Spinal cord (tissue), 10 donors: ENCODE measurements at places on chromosomes 13 and 19. TPM values are rescaled to one million over a fixed set of nuclear protein-coding genes. Genes with fewer than 3 reads are reported as not detected.

DNA sequence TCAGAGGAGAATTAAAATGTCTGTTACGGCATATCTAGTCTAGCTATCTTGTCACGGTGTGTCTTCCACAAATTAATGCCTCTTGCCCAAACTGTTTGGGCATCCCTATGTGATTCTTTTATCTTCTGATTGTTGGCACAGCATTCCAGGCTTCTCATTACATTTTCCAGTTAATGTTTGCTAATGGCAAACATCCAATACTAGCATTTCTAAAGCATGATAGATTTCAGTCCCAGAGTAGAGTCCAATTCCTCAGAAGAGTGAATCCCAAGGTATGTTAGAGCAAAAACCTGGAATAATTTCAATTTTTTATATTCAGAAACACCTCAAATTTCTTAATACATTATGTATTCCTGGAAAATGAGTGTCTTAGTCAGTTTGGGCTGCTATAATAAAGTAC, 684.5 kb upstream of the SLITRK1 start:
- H3K27me3 ChIP-seq = no peaks in the 10 kb centered on the region
- no peak overlapping the region for H3K4me3 ChIP-seq

GRCh38 chr19:51711702-51712101, 12.1 kb downstream of the HAS1 start:
- peaks cover 15% of the 10 kb centered on the region for H3K36me3 ChIP-seq
- H3K27me3 ChIP-seq = no peaks in the 10 kb centered on the region
- H3K4me3 ChIP-seq = no peak overlapping the region

PEAK3 gene
- not detected for total RNA-seq

DNA sequence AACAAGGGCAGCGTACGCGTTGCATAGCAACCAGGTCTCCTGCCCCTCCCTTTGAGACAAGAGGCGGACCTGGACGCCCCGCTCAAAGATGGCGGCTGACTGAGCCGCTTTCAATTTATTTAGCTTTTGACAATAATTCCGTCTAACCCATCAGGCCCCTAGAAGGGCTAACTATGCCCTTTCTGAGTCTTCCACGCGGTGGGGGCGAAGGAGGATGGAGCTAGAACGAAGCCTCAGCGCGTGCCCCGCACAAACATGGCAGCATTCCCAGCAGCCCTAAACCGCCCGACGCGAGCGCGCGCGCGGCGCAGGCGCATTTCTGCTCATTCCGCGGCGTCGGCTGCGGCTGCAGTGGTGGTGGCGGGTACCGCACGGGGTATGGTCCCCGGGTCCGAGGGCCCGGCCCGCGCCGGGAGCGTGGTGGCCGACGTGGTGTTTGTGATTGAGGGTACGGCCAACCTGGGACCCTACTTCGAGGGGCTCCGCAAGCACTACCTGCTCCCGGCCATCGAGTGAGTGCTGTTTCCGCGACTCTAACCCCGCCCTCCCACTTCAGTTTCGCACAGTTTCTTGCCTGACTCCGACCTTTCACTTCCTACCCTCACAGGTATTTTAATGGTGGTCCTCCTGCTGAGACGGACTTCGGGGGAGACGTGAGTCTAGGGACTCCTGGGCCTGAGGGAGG, at the start of gene MED25:
Gene MED25 (plus strand): TSS at position 326 of the 685 bp plus-strand sequence. CDS start 53 bp downstream, at position 379.
- H3K36me3 ChIP-seq = peaks cover 20% of the 10 kb centered on the region
- peaks cover 22% of the 10 kb centered on the region for H3K4me1 ChIP-seq
- peak within 1 kb of the TSS; percentile 100 for H3K27ac ChIP-seq
- DNase-seq = peak; percentile 90

DNA sequence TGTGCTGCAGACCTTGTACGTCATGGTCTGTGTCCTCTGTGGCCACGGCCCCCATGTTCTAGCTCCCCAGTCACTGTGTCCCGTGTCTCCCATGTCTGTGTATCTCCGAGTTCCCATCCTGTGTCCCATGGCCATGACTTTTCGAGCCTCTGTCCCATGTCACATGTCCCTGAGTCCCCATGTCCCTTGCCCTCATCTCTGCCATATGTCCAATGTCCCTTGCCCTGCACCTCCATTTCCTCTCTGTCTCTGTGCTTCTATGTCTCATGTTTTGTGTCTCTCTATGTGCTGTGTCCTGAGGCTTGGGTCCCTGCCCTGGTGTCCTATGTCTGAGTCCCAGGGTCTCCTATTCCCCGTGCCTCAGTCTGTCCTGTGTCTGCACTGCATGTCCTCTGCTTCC, 2.0 kb downstream of the ATP4A start:
- no peak overlapping the region for H3K27ac ChIP-seq
- no peaks in the 10 kb centered on the region for H3K36me3 ChIP-seq
- H3K27me3 ChIP-seq = peaks cover 28% of the 10 kb centered on the region
- no peak overlapping the region for H3K4me3 ChIP-seq
- DNase-seq = no peak

DNA sequence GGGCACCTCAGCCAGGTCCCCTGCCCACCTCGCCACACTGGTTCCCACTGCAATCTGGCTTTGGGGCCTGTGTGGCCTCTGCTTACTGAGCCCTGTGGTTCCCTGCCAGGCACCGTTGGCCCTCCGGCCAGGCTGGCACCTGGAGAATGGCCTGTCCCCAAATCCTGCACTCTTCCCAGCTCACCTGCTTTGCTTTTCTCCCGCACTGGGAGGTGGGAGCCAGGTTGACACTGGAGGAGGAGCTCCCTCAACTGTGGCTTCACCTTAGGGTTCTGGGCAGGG, 97.0 kb downstream of the SCGB2B2 start:
- no peak overlapping the region for H3K4me3 ChIP-seq
- peaks cover 5% of the 10 kb centered on the region for H3K27me3 ChIP-seq
- no peak overlapping the region for H3K27ac ChIP-seq
- H3K36me3 ChIP-seq = peaks cover 3% of the 10 kb centered on the region

GRCh38 chr13:101447852-101448251, 4.6 kb upstream of the ITGBL1 start:
- H3K36me3 ChIP-seq = no peaks in the 10 kb centered on the region
- no peak overlapping the region for H3K4me3 ChIP-seq
- H3K27me3 ChIP-seq = no peaks in the 10 kb centered on the region
- no peak overlapping the region for H3K27ac ChIP-seq
- DNase-seq = no peak

GRCh38 chr19:51158474-51159129, 16.5 kb downstream of the SIGLEC7 start:
- no peak overlapping the region for H3K27ac ChIP-seq
- H3K27me3 ChIP-seq = no peaks in the 10 kb centered on the region
- no peaks in the 10 kb centered on the region for H3K36me3 ChIP-seq
- H3K4me1 ChIP-seq = no peaks in the 10 kb centered on the region
- DNase-seq = no peak

DNA sequence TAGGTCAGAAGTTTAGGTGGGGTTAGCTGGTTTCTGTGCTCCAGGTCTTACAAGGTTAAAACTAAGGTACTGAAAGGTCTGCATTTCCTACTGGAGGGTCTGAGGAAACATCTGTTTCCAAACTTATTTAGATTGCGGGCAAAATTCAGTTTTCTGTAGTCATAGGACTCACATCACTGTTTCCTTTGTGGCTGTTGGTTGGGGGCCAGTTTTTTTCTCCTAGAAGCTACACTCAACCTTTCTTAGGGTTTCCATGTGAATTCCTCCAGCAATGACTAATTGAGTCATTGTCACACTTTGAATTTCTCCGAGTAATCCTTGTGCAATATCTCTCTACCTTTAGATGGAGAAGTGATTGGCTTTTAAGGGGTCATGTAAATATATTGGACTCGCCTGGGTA, 773.4 kb upstream of the SLITRK1 start:
- no peaks in the 10 kb centered on the region for H3K4me1 ChIP-seq
- no peak overlapping the region for H3K4me3 ChIP-seq
- no peak overlapping the region for H3K27ac ChIP-seq
- no peak for DNase-seq
- H3K36me3 ChIP-seq = no peaks in the 10 kb centered on the region
- no peaks in the 10 kb centered on the region for H3K27me3 ChIP-seq

DNA sequence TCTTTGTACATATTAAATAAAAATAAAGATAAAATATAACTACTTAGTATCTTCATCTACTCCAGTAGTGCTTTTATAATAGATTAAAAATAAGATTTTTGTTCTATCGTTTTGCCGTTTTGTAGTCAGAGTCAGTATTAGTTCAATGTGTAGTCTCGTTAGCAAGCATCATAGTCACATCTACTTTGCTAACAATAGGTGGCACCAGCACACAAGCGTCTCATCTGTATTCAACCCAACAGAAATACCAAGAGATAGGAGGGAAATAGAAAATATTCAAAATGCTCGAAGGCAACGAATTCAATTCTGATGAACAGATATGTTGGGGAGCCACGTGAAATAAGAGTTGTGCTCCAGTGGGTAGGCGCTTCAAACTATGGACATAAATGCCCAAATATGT, 21.4 kb upstream of the MICU2 start:
- DNase-seq = peak; percentile 77
- no peak overlapping the region for H3K4me3 ChIP-seq
- H3K27ac ChIP-seq = no peak overlapping the region
- no peaks in the 10 kb centered on the region for H3K36me3 ChIP-seq
- H3K4me1 ChIP-seq = no peaks in the 10 kb centered on the region
- H3K27me3 ChIP-seq = no peaks in the 10 kb centered on the region

DNA sequence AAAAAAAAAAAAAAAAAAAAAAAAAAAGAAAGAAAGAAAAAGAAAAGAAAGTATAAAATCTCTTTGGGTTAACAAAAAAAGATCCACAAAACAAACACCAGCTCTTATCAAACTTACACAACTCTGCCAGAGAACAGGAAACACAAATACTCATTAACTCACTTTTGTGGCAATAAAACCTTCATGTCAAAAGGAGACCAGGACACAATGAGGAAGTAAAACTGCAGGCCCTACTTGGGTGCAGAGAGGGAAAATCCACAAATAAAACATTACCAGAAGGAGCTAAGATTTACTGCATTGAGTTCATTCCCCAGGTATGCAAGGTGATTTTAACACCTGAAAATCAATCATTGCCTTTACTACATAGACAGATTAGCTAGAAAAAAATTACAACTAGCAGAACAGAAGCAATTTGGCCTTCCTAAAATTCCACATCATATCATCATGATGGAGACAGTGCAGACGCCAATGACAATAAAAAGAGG, 9.6 kb upstream of the CEACAM5 start:
- H3K4me3 ChIP-seq = no peak overlapping the region
- H3K36me3 ChIP-seq = no peaks in the 10 kb centered on the region
- DNase-seq = no peak

GRCh38 chr19:53980539-53981375, 10.7 kb upstream of the CACNG6 start:
- H3K36me3 ChIP-seq = peaks cover 2% of the 10 kb centered on the region
- peaks cover 30% of the 10 kb centered on the region for H3K27me3 ChIP-seq
- peaks cover 32% of the 10 kb centered on the region for H3K4me1 ChIP-seq
- peak overlapping the region; percentile 36 for H3K4me3 ChIP-seq
- no peak overlapping the region for H3K27ac ChIP-seq

OLFM4 gene
- 1.5 TPM for total RNA-seq

- H3K27ac ChIP-seq = no peak within 1 kb of the TSS
- no peak for DNase-seq
- H3K36me3 ChIP-seq = no peaks in the 10 kb centered on the region
Measured at GRCh38 chr19:4831304-4831978, at the start of gene TICAM1. TICAM1 (minus strand) TSS chr19:4831712; CDS start chr19:4818377, 13,335 bp downstream.

POSTN gene
- 164 TPM for total RNA-seq

GRCh38 chr19:45322744-45323281, at the start of gene CKM:
CKM (minus strand) TSS chr19:45322875; CDS start chr19:45319713, 3,162 bp downstream.
- no peak for DNase-seq
- H3K27ac ChIP-seq = no peak within 1 kb of the TSS
- H3K4me3 ChIP-seq = no peak within 1 kb of the TSS
- peaks cover 29% of the 10 kb centered on the region for H3K4me1 ChIP-seq
- peaks cover 19% of the 10 kb centered on the region for H3K27me3 ChIP-seq
- H3K36me3 ChIP-seq = no peaks in the 10 kb centered on the region

RFC3 gene
- 20.6 TPM for total RNA-seq

GRCh38 chr13:108276060-108276459, 6.5 kb downstream of the TNFSF13B start:
- DNase-seq = no peak
- H3K36me3 ChIP-seq = no peaks in the 10 kb centered on the region

DNA sequence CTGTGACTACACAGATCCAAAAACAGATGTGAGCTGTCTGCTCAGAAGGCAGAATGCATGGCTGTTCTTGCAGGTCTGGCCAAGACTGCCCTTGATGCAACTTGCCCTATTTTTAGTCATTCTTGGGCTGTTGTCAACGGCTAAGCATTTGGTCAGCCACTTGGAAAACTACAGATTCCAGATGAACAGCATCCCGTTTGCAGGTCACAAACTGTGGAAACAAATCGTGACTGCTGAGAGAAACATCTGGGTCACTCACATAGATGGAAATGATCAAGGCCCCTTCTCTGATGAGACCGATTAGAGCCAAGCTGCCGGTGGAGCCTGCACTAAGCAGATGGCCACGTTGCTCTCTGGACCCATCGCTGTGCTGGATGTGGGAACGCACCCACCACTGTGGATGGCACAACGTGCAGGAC, 15.4 kb upstream of the METTL21C start:
- no peak for DNase-seq
- no peaks in the 10 kb centered on the region for H3K27me3 ChIP-seq
- H3K4me1 ChIP-seq = no peaks in the 10 kb centered on the region
- H3K27ac ChIP-seq = no peak overlapping the region
- no peak overlapping the region for H3K4me3 ChIP-seq
- no peaks in the 10 kb centered on the region for H3K36me3 ChIP-seq

DNA sequence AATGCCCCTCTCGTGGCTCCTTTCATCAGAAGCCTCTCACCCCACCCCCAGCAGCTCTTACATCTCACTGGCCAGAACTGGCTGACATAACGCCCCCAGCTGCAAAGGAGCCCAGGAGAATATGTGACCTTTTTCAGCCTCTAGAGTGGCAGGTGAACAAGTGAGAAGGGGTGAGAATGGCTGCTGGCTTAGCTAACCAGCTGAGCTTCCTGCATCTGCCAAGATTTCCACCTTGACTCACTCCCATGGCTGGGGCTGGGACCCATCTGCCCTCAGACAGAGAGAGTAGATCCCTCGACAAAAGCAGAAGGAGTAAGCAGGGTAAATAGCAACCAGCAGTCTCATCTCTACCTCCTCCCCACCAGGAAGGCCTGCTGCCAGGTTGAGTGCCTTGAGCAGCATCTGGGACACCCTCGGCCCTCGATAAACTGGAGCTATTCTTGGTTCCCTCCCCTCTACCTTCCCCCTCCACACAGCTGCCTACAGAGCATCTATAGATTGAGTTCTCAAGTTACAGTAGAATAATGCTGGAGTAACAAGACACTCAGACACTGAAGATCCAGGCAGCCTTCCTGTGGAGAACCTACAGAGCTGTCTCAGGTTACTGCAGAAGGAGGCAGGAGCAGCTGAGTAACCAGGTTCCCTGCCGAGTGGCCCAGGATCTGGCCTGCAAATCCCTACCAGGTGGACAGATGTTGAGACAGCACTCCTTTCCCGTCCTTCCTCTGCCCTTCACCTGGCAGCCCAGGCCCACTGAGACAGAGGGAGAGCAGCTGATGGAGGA, 15.5 kb downstream of the KASH5 start:
- H3K4me1 ChIP-seq = no peaks in the 10 kb centered on the region
- DNase-seq = no peak
- H3K36me3 ChIP-seq = no peaks in the 10 kb centered on the region

GRCh38 chr19:43674183-43674582, 4.2 kb upstream of the PLAUR start:
- peaks cover 5% of the 10 kb centered on the region for H3K27me3 ChIP-seq
- no peaks in the 10 kb centered on the region for H3K36me3 ChIP-seq
- H3K27ac ChIP-seq = no peak overlapping the region
- DNase-seq = no peak
- H3K4me1 ChIP-seq = peaks cover 14% of the 10 kb centered on the region
- H3K4me3 ChIP-seq = no peak overlapping the region
